HT1080 (cell line): ENCODE measurements at places on chromosomes 11 and 22.
A peak's percentile ranks its signal among the peaks of the same experiment; 100 is the strongest.

DNA sequence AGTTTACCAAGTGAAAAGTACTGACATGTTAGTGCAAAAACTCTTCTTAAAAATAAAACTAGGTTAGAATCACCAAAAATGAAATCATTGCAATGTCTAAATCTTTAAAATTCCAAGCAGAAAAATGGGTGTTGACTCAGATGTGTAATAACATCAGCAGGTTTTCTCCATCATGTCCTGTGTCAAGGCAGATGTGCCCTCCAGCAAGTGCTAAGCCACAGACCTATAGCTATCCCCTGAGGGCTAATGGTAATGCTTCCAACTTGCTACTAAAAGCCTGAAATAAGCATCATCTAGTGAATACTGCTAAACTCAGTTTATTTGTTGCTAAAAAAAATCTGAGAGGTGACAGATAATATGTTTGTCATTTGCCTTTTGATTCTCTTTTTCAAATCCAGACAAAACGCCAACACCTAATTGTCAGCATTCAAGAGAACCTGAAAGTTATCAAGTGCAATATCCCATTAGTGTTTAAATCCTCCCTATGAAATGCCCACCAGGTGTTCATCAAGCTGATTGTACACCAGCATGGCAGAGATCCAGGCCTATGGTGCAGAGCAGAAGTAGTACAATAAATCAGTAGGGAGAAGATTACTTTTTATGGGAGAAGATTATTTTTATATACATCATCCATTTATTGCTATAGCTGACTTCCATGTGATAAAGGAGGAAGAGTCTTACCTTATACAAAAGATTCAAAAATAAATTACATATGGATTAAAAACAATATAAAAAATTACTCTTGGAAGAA, 55.1 kb upstream of the SYT9 start:
- no peak for DNase-seq

DNA sequence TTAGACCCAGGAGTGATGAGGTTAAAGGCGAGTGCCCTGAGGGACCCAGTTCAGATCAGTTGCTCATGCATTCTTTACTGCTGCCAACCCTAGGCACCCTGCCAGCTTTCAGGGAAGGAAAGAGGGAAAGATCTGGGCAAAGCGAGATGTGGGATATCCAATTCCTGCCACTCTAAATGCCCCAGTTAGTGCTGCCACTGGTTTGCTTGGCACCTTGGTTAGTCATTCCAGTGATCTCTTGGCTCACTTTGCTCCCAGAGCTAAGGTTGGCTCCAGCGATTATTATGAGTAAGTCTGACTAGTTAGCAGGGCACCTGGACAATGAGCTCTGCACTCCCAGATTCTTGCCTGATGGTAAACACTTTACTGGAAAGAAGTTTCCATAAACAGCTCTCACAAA, 85.0 kb downstream of the INSC start:
- peak; percentile 67 for DNase-seq

- DNase-seq = peak; percentile 70
Observed at GRCh38 chr11:131195661-131196517, 174.5 kb upstream of the NTM start.

- peak; percentile 34 for DNase-seq
Observed at GRCh38 chr11:124793466-124794278, 6.5 kb downstream of the MSANTD2 start.

- DNase-seq = peak; percentile 26
Observed at GRCh38 chr11:82865841-82866240, 34.4 kb downstream of the PRCP start.

DNA sequence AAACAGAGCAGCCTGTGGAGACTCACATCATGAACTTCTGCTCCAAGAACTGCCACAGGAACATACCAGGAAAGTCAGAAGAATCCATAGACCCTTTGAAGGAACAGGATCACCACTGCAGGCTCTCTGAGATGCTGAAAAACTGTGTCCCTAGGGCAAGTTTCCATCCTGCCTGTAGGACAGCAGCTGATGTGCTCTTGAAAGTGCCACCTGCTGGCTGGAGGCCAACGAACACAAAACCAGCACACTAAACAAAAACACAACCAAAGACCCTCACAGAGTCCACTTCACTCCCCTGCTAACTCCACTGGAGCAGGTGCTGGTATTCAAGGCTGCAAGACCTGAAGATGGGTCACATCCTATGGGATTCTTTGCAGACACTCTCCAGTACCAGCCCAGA, 12.0 kb upstream of the NXPE1 start:
- DNase-seq = no peak

DNA sequence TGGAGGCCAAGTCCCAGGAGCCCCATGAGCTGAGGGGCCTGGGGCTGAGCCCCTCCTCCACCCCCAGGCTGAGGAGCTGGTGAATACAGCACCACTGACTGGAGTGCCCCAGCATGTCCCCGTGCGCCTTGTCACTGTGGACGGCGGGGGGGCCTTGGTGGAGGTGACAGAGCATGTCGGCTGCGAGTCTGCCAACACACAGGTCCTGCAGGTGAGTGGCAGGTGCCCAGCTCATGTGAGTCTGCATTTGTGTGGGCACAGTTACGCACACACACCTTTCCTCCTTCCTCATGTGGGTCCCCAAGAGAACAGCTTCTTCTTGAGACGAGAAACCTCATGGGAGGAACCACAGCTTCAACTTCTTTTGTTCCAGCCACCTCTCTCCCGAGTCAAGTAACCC, 7.7 kb downstream of the TMEM132A start:
- no peak for DNase-seq

- DNase-seq = peak; percentile 73
Observed at GRCh38 chr11:57460022-57460757, at the start of gene RTN4RL2. Gene RTN4RL2, plus strand, starts transcription at chr11:57460528. Its CDS starts 338 bp downstream, at chr11:57460866.

GRCh38 chr11:116791002-116791812, 472 bp downstream of the APOA5 start:
- DNase-seq = no peak

DNA sequence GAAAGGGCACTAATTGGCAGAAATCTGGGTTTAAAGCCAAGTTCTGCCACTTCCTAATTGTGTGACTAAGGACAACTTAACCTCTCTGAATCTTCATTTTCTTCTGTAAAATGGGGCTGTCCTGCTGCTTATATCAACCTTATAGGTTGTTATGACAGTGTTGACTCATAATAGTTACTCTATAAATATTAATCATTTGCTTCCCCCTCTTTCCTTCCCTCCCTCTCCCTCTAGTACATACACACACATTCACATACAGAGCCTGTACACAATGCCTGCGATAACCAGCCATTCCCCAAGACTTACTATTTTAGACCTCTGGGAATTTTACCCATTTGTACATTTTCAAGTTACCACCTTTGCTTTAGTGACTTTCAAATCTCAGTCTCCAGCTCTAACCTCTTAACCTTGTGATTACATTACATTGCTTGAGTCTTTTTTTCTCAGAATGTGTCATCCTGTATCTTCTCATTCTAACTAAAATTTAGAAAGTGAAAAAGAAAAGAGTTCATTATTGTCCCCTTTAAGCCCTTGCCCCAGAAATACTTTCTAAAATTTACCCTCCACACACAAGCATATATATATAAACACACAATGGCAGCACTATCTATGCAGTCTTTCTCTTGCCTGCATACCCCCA, 31.9 kb downstream of the GDPD4 start:
- peak; percentile 47 for DNase-seq

- no peak for DNase-seq
Observed at GRCh38 chr11:116694349-116694725, 78.5 kb downstream of the BUD13 start.

DNA sequence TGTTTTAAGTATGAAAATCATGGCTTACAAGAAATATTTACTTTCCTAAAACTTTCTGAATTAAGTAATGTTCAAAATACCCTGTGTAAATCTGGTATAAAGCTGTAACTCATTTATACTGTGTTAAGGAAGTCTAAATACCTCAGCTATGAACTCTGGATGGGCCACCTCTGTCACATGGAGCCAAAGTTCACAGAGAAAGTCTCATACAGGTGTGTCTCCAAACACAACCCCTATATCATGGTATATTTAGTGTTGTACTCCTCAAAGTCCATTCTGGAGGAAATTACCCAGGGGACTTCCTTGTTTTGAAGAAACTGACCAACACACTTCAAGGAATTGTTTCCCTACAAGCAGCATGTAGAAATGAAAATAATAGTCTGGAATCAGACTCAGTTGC, 909.2 kb upstream of the TENM4 start:
- no peak for DNase-seq

DNA sequence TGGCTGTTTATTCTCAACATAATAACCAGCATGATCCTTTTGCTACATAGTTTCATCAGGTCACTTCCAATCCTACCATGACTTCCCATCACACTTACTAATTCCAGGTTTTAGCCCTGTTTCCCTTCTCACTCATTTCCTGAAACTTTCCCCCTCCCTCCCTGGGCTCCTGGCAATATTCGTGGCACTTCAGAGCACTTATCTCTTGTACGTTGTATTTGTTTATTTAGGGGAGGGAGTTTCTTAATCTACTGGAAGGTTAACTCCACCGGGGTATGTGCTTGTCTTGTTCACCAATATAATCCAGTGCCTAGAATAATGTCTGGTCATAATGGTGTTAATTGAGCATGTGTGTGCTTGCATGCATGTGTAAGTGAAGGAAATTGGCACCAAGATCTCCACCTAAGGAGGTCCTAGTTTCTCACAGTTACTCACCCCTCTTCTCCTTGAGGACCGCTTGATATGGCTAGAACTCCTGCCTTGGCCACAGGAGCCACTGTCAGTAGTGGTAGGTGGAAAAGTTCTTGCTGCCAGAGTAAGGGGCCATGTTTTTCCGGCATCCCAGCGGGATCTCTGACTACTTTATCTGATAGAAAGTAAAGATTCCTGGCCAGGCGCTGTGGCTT, 11.7 kb downstream of the EIF3L start:
- DNase-seq = no peak

DNA sequence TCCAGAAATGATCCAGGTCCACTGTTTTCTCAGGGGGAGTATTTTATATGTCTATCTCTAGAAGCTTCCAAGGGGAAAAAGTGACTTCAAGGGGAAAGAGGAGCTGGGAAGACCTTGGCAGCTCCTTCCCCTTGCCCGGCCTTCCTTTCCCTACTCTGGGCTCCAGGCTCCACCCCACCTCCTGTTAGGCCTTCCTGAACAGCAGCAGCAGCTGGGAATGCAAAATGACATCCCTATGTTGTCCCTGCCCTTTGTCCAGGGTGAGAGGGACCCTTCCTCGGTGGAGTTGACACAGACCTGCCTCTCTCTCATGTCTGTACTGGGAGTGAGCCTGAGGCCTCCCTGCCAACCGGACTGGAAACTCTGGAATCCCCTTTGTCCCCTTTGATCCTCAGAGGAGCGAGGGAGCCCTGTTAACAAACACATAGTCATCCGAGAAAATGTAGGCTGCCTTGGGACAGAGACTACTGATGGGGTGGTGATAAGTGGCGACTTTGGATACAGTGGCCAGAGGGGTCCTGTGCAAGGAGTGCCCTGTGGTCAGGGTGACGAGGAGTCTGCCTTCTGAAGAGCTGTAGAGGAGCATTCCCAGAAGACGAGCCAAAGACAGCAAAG, 9.0 kb upstream of the MALAT1 start:
- DNase-seq = no peak

- DNase-seq = no peak
Observed at GRCh38 chr22:26114826-26115225, 54.4 kb upstream of the SEZ6L start.

DNA sequence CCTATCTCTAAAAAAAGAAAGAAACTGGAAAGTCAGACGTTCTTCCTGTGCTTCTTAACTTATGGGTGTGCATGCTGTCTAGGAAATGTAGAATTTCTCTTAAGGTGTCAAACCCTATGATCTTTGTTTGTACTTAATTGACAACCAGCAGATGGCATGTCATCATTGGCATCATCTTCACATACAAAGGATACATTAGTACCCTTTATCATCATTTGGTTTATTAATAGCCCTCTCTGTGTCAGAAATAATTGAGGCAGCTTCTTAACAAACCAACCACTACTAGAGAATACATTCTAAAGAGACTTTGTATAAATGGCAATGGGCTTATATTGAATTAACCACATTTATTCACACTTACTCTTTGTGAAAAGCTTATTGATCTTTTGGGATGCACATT, 13.9 kb downstream of the SRPRA start:
- no peak for DNase-seq

DNA sequence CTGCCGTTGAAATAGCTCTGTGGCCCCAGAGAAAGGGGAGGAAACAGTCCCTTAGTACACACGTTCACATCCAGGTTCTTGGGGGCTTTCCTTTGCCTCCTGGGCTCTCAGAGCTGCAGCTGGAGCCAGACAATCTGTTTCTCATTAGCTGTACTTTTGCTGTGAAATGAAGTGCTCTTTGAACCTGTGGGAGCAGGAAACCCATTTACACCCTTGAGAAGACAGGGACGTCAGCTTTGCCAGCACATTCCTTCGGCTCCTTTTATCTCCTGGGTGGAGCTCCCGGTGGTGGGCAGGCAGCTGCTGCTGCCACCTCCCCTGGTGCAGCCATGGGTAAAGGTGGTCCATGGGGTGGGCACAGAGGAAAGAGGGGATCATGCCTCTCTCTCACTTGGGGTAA, 80.6 kb upstream of the TIMP3 start:
- no peak for DNase-seq

- no peak for DNase-seq
Observed at GRCh38 chr11:70916351-70916750, 336.0 kb downstream of the SHANK2 start.

- no peak for DNase-seq
Observed at GRCh38 chr11:34262531-34263081, 95.2 kb downstream of the ABTB2 start.

DNA sequence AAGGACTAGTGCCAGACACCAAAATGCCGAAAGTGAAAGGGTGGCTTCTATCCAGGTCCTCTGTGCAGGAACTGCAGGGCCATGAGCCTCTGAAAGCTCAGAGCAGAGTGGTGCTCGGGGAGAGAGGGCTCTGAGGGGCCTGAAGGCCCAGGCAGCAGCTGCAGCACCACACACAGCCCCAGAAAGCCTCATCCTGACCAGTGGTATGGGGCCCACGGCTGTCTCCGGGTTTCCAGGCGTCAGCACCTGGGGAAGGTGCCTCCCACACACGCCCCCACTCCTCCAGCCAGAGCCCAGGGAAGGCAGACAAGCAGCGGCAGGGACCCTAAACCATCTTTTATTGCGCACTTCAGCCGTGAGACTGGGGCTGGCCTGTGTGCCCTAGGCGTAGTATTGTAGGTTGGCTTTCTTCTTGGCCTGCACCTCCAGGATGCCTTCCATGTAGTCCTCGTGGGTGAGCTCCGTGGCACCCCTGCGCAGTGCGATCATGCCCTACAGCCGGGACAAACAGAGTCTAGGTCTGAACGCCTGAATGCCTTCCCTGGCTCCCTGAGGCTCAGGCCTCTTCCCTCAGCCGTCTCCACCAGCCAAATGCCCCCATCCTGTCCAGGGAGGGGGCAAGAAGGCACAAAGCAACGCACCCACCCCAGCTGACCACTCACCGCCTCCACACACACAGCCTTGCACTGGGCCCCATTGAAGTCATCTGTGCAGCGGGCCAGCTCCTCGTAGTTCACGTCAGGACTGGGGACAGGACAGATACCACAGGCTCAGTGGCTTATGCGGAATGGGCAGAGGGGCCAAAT, 7.6 kb downstream of the PSMC3 start:
- no peak for DNase-seq

GRCh38 chr22:48802576-48802975, 1025.1 kb downstream of the BRD1 start:
- DNase-seq = no peak
